ENCODE measurements at places on chromosomes 16 and 17.

- DNase-seq: no peak
Observed at GRCh38 chr17:44820631-44821212, 9.4 kb downstream of the GJC1 start.

GRCh38 chr16:1917665-1918350 lies 407 bp downstream of the HS3ST6 start:
- no peak for DNase-seq

- no peak for DNase-seq
Observed at GRCh38 chr17:7651097-7651664, 455 bp downstream of the ATP1B2 start.

DNA sequence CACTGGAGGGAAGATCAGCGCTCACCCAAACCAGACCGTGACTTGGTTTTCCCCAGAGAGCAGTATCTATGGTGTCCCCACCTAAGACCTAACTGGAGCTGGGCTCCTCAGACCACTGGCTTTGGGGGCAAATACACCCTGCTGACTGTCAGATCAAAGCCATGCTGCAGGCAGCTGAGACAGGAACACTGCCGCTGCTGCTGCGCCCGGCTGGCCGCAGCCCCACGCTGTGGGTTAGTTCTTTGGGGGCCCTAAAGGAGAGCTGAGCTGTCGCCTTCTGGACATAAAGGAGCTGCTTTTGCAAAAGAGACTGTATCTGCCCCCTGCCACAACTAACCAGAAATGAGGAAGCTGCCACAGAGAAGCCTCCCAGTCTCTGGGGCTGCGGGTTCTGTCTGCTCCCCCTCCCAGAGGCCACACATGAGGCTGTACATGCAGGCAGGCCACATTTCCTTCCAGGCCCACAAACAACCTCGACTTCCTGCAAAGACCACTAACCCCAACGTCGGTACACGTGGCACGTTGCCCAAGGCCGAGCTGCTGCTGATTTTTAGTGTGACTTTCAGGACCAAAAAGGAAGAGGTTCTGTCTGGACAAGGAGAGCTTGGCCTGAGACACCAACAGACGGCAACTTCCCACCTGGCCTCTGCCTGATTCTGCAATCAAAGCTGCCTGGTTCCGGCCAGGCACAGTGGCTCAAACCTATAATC lies 18.2 kb upstream of the ABR start:
- peak; percentile 85 for DNase-seq

DNA sequence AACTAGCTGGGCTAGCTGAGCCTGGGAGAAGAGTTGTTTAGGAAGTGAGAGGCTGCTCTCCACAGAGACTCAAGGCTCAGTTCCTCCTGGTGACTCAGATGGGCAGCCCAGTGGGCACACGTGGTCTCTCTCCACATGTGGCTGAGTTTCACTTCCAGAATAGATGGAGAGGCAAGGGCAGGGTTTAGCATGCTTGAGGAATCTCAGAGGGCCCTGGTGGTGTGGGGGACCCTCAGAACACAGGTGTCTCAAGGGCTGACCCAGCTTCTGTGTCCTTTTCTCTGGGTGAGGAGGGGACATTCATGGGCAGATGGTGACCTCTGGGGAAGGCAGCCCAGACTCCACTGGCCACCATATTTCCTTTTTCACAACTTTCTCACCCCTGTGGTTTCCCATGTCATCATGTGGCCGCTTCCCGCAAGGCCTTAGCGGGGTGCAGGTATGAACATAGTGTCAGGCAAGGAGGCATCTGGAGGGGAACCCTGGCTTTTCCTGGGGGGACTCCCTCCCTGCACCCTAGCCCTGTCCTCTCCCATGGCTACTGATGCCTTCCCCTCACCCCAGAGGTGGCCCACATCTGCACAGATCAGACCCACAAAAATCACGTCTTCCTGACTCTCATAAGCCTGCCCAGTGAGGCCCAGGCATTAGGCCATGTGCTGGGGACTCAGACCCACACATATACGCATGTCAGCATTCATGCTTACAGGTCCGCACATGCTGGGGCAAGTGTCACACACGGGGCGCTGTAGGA lies 3.3 kb downstream of the GRN start:
- DNase-seq: peak; percentile 81

DNA sequence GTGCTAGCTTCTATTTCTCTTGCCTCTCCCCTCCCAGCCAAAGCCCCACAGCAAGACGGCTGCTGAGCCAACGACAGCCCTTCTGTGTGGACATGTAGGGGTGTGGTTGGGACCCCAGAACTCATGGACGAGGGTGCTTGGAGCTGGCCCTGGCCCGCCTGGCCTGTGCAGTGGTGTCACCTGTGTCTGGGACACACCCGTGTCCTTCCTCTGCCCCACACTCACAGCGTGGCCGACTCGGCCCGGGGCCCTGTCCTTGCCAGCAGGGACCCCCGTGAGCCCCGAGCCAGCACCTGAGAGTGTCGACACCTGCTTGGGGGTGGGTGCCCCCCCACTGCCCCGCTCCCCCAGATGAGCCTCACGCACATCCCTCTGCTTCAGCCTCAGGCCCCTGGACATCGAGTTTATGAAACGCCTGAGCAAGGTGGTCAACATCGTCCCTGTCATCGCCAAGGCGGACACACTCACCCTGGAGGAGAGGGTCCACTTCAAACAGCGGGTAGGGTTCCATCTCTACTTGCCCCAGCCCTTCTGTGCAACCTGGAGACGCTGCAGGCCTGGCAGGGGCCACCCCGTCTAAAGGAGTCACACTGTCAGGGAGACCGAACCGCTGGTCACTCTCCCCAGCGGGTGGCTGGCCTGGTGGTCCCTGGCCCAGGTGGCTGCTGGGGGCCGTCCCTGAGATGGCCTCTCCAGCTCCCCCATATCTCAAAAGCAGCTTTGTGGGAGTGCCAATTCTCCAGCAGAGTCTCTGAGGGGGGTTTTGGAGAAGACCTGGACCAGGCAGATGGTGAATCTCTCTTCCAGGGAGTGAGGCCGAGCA lies 349.8 kb downstream of the SEC14L1 start:
- DNase-seq: no peak

DNA sequence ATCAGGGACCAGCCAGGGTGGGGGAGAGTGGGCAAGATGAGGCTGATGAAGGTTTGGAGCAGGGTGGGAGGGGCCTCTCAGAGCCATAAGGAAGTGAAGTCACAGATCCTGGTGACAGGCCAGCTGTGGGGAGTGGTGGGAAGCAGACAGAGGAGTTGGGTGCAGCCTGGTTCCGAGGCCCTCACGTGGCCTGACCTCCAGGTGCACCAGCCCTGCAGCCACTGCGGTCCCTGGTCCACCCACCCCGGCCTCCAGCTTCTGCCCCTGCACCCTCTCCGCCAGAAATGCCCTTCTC lies 3.9 kb upstream of the ZFPM1 start:
- DNase-seq: no peak

DNA sequence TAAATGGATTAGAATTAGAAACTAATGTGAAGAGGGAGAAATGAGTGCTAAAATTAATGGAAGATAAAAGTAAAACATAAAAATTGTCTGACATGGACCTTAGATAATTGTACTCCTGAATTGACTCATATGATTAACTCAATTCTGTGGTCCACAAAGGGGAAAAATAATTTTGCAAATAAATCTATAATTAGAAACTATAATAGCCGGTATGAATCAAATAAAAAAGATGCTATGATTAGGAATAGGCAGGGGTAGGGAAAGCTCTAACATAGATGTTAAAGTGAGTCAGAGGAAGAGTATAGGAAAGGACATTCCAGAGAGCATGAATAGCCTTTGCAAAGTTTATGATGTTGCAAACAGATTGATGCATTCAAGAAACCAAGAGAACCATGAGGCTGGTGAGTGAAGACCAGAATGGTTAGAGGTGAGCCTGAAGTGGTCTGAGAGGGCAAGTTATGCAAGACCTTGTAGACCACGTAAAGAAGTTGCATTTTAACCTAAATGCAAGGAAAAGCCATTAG lies 262.1 kb upstream of the CA10 start:
- no peak for DNase-seq

- DNase-seq: no peak
Observed at GRCh38 chr16:79011282-79011681, 589.3 kb downstream of the MAF start.

- no peak for DNase-seq
Observed at GRCh38 chr17:3809135-3809534, 8.1 kb upstream of the ITGAE start.

GRCh38 chr16:22625967-22626366 lies 115.3 kb downstream of the NPIPB5 start:
- no peak for DNase-seq

DNA sequence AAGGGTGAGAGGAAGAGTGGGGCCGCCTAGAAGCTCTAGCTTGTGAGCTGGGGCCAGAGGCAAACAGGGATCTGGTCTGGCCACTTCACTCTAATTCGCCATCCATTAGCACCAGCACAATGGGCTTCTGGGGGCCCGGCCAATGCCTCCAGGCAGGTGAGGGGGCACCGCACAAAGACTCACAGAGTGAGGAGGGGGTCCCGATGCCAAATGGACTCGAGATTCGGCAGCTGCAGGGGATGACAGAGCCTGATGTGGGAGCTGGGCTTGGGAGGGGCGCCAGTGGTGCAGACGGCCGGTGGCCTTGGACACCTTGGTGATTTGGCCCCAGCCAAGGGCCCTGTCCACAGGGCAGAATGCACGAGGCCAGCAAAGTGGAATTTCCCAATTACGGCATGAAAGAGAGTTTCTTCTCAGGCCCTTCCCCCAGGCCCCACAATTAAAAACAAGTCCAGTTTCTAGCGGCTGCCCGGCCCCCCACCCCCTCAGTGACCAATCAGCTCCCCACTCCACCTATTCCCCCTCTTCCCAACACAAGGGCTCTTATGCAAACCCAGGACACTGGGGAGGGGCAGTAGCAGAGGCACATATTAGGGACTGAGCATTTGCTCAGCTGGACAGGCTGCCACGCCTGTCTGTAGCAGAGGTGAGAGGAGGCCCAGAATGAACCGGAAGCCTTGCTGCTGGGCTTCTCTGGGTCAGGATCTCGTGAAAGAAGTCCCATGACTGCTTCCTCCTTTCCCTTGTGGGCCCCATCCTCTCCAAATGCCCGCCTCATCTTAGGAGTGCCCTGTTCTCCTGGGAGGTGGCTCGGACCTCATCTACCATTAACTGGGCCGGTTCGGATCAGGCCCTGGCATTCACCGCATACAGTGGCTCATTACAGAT lies 39.4 kb upstream of the MTSS2 start:
- no peak for DNase-seq

DNA sequence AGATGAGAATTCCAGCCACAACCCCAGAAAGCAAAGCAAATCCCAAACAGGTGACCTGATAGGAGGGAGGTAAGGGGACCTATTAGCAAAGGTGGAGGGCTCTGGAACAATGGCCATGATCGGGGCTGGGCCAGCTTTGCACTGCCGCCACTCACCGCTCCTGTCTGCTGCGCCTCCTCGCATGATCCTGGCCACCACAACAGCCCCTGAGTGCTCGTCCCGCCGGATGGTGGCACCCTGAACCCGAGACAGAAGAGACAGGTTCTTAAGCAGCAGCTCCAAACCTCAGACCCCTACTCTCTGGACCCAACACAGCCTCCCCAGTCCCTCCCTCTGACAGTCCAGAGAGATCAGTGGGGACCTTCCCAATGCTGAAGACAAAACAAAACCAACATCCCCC lies 5.3 kb downstream of the MPP3 start:
- DNase-seq: no peak

DNA sequence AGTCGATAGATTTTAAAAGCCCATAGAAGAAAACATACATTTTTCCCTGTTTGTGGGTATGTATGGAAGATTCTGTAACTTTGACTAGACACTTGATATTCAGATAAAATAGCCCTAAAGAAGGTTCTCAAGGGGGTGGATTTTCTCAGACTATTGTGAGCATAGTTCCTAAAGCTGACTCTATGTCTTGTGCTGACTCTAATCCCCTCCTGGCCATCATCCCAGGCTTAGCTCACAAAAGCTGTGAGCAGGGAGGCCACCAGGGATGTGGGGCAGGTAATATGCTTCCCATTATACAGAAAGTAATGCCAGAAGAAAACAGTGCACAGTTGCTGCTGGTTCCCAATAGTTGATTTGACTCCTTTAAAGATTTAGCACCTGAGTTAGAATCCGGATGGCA lies 32.0 kb downstream of the CDH13 start:
- no peak for DNase-seq

DNA sequence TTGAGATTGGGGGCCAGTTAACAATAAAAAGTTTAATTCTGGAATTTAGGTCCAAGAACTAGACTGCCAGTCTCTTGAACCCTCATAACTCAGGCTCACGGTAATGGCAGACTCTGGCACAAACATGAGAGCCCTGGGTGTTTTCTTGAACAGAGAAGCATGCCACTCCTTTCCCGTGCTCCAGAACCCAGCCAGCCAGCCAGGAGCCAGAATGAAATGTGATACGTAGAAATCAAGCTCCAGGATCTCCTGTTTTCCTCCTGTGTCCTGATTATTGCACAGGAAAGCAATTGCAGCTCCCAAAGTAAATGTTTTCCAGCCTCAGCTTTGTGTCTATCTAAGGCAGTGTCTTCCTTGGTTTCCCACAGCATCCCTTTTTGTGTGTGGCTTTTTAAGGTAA lies 46.2 kb upstream of the NOL11 start:
- DNase-seq: no peak

All from GM10248 (cell line).